B cell (primary cell): ENCODE measurements at places on chromosomes 2 and 18.

GRCh38 chr2:109486711-109487535 lies 126.8 kb downstream of the SEPTIN10 start:
- DNase-seq: no peak

GRCh38 chr2:75707901-75708300 lies 2.8 kb downstream of the GCFC2 start:
- no peak for DNase-seq

DNA sequence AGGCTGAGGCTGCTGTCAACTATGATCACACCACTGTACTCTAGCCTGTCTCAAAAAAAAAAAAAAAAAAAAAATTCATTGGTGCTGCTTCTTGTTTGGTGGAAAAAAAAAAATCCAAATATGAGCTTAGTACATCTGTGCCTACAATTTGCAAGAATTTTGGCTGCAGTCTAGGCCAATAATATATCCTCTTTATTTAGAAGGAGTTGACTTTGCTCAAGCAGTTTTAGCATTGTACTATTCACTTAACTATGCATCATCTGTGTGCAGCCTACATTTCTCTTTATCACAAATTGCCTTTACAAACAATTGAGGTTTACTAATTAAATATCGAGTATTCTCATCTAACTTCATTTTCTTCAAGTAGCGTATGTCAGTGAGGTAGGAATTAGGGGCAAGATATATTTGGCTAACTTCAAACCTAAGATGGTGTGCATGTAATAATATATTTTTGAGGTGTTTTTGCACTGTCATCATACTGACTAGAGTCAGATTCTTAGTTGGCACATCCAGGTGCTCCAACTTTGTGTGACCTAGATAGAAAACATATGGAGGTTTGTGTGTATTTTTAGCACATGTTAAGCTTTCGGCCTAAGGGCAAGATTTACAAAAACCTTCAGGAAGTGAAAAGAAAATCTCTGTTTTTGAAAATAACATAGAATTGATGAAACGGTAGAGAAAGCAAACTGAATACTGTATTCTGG lies 51.8 kb downstream of the PMS1 start:
- no peak for DNase-seq

GRCh38 chr2:194385376-194385775 lies 1271.7 kb upstream of the SLC39A10 start:
- no peak for DNase-seq

- no peak for DNase-seq
These were observed 1012.4 kb upstream of the GYPC start for GRCh38 chr2:125643585-125643984.

DNA sequence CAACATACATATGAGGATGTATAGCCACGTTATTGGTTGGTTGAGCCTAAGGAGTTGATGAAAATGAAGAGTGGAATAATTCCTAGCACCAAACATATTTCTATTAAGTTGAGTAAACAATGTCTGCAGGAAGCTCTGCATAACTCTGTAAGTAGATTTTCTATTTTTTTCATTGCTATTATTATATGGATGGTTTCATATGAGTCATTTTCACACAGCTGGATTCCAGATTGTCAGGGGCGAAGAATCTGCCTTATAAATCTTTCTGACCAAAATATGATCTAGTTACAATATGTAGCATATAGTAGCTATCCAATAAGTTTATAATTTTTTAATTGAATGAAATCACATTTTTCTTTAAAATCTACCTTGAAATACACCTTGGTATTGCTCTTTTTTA lies 468.0 kb upstream of the PKDCC start:
- DNase-seq: no peak

DNA sequence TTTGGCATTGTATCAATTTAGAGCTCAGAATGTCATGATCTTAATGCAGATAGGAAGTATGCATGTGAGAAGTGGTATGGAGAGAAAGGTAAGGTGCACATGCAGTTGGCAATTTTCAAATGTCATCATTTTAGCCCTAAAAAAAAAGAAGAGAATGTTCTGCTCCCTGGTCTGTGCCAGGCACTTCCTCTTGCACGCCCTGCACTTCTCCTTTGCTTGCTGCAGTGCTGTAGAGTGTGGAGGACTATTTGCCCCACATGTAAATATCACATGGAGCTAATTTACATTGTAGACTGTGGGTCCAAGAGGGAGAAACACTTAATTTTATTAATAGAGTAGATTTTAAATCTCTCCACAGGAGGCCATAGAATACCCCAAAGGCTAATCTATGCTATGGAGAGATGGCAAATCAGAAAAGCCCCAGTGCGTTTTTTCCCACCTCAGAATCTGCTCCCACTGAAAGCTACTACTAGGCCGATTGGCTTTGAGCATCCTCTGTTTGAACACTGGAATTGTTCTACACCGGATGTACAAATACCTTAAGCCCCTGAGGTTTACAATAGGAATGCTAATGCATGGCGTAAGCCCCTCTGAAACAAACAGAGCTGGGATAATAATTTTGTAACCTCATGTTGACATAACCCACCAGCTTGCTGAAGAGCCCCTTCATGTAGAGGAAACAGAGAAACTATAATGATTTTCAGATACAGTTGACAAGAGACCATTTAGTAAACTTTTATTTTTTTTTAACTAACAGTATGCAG lies 137.2 kb upstream of the KLHL14 start:
- peak; percentile 63 for DNase-seq

GRCh38 chr18:40917056-40917455 lies 1038.0 kb upstream of the PIK3C3 start:
- DNase-seq: no peak

DNA sequence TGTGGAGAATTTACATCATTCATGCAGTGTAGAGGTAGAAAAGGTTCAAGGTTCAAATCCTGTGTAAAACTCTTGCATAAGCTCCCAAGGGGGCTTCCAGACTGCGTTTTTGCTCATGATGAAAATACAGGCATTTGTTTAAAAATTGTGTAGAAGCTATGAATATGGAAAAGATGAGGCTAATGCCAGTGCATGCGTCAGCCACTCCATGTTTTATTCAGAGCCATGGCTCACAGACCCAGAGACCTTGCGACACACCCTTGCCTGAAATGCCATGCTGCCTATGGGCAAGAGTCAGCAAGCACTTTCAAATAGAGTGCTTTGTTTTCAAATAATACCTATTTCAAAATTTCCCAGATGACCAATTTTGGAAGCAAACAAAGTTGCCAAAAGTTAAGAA lies 262.3 kb downstream of the TRIB2 start:
- DNase-seq: no peak

- DNase-seq: peak; percentile 5
These were observed 2.4 kb downstream of the RPE start for GRCh38 chr2:210004881-210005280.

DNA sequence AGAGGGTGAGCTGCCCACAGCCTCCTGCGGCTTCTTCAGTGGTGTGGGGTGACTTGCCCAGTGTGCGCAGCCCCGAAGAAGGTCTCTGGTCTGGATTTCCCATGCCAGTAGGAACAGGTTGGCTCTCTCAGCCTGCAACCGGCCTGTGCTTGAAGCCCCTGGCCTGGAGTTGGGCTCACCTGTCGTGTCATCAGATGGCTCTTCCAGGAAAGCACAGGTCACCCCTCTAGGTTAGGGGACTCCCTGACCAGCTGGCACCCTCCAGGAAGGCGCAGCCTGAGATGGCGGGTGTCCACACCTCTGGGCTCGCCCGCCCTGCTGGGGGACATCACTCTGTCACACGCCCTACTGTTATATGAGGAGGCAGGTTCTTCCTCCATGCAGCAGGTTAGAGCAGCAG lies 179.8 kb downstream of the SEPTIN10 start:
- no peak for DNase-seq

GRCh38 chr2:229920011-229920641 lies 1.7 kb downstream of the TRIP12 start:
- peak; percentile 60 for DNase-seq

- no peak for DNase-seq
These were observed 100.3 kb upstream of the TFPI start for GRCh38 chr2:187654535-187654934.

- no peak for DNase-seq
These were observed 105.5 kb downstream of the ZEB2 start for GRCh38 chr2:144414324-144414845.

- no peak for DNase-seq
These were observed 2.1 kb downstream of the NMUR1 start for GRCh38 chr2:231527955-231528635.

DNA sequence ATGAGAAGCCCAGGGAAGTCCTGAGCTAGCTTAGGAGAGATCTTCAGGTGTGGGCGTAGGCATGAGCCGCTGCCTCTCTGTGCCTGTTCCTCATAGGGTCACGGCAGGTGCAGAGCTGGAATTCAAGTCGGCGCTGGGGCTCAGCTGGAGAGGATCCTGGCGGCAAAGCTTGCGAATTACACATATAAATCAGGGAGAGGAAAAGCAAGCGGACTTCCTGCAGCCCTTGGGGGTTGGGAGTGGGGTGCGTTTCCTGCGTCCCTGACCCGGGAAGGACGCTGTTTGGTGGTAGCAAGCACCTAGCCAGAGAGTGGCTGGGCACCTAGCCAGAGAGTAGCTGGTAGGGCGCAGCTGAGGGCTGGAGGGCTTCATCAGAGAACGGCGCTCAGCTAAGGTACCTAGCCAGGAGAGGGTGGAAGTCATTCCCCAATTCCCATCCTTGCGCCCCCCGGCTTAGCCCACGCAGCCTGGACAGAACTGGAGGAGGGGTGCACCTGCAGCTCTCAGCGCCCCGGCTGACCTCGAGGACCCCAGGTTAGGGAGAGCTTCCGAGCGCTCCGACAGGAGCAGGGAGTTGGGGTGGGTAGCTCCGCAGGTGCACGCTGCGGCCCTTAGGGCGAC lies 459 bp upstream of the EFR3B start:
- no peak for DNase-seq

- no peak for DNase-seq
These were observed 131.3 kb upstream of the GPC1 start for GRCh38 chr2:240303896-240304745.

DNA sequence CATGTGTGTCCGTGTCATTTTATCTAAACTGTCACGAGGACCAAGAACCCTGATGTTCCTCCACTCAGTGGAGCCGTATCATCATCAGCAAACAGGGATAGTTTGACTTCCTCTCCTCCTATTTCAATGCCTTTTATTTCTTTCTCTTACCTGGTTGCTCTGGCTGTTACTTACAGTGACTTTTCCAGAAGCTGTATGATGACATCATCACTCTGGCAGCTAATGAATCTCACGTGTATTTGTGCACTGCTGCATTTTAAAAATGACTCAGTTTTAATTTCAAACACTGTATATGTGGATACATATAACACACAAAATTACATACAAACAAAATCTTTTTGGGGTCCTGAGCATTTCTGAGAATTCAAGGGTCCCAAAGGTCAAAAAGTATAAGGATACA lies 481.4 kb downstream of the CDH2 start:
- DNase-seq: no peak

DNA sequence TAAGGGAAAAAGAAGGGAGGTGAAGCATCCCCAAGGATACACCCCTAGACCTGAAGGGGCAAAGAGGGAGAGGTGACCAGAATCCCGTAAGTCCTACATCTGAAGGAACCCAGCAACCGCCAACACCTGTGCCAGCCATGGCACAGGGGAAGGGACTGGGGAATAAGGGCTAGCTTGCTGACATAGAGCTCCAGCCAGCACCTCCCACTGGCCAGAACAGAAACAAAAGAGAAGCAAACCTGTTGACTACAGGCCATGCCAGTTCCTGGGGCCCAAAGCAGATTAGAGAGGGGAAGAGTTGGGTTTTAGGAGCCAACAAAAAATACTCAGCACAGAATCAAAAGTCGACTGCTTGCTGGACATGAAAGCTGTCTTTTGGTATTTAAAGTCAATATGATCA lies 244.6 kb downstream of the SUCLG1 start:
- DNase-seq: no peak

DNA sequence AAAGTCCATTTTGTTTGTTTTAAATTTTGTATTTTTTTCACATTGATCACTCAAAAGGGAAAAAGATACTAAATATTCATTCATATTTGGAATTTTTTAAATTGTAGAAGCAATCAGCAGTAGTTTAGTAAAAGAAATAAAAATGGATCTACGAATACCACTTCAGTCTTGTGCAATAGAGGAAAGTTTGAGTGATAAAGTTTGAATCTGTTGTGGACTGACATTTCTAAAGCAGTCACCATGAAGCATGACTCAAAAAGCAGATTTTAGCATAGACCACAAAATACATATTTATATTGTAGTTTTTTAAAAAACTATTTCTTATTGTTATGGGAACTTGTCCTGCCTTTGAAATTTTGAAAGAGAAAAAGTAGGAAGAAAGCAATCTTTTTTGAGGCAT lies 520.5 kb upstream of the ZEB2 start:
- no peak for DNase-seq

- DNase-seq: no peak
These were observed 34.0 kb upstream of the SLC40A1 start for GRCh38 chr2:189614585-189614984.

- DNase-seq: no peak
These were observed 64.9 kb upstream of the WIPF1 start for GRCh38 chr2:174662459-174662858.

GRCh38 chr18:77209587-77209986 lies 40.1 kb upstream of the GALR1 start:
- no peak for DNase-seq

DNA sequence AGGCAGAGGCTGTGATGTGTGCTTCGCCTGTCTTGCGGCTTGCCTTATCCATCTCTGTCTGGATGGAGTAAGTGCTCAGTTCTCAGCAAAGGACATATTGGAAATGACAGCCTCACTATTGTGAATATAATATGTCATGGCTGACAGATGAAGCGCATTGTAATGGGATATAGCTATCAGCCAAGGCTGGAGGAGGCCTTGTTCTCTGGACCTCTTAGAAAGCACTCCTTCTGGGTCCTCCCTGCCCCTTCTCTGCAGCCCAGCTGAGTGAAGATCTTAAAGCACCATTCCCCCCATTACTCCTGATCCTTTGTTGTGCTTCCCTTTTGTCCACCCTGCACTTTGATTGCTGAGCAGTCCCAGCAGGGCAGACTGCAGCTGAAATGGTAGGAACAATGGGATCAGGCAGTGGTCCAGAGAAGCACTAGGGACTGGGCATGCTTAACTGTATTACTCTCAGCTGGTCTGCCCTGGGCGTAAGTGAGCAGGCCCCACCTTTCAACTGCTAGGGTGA lies 265.3 kb downstream of the SETBP1 start:
- no peak for DNase-seq

- no peak for DNase-seq
These were observed 411.5 kb upstream of the SMIM21 start for GRCh38 chr18:75839041-75839440.

- no peak for DNase-seq
These were observed 99.3 kb upstream of the FZD5 start for GRCh38 chr2:207868855-207869596.

- DNase-seq: peak; percentile 92
These were observed 823 bp upstream of the RNU2-63P start for GRCh38 chr2:88016960-88017779.

- DNase-seq: no peak
These were observed 64.9 kb downstream of the EPAS1 start for GRCh38 chr2:46361920-46362666.

- DNase-seq: no peak
These were observed 37.5 kb upstream of the SOS1 start for GRCh38 chr2:39158351-39158750.

GRCh38 chr2:11709293-11709692 lies 37.1 kb upstream of the LPIN1 start:
- DNase-seq: no peak

GRCh38 chr2:136208682-136209420 lies 90.9 kb upstream of the CXCR4 start:
- DNase-seq: no peak
